ENCODE measurements at places on chromosomes 12 and 14.
A peak's percentile ranks its signal among the peaks of the same experiment; 100 is the strongest.

DNA sequence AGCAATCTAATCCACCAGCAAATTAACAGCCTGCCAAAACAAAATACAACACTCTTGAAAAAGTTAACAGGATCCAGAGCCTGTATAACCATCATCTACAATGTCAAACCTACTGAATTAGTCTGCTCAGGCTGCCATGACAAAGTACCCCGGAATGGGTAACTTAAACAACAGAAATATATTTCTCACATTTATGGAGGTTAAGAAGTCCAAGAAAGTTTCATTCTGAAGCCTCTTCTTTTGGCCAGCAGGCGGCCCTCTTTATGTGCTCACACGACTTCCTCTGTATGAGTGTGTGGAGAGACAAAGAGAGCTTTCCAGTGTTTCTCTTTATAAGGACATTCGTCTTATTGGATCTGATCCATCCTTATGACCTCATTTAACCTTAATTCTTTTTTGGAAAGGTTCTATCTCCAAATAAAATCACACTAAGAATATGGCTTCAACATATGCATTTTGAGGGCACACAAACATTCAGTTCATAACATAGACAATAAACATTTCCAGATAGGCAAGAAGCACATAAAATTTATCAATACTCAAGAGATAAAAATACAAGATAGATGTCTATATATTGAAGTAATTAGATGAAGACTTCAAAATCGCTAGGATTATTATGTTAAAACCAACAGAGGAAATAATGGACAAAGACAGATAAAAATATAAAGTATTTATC lies 5.9 kb upstream of the RERG start:
- peak; percentile 33 for DNase-seq

DNA sequence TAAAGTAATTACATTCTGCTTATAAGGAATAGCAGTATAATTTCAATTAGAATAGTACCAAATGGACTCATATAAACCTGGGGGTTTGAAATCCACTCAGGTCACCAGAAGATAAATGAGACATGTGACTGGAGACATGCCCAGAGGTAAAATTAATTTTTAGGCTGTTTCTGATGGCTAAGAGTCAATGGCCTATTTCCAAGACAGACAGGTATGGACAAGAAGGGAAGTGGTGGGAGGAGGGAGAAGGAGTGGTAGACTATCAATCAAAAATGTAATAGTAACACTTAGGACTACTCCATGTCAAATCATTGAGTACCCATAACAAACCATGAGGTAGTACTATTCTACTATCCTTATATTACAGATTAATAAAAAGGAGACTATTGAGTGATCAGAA lies 544.0 kb downstream of the GALC start:
- DNase-seq, result no peak

GRCh38 chr14:56659378-56659777 lies 79.8 kb downstream of the TMEM260 start:
- DNase-seq, result no peak

DNA sequence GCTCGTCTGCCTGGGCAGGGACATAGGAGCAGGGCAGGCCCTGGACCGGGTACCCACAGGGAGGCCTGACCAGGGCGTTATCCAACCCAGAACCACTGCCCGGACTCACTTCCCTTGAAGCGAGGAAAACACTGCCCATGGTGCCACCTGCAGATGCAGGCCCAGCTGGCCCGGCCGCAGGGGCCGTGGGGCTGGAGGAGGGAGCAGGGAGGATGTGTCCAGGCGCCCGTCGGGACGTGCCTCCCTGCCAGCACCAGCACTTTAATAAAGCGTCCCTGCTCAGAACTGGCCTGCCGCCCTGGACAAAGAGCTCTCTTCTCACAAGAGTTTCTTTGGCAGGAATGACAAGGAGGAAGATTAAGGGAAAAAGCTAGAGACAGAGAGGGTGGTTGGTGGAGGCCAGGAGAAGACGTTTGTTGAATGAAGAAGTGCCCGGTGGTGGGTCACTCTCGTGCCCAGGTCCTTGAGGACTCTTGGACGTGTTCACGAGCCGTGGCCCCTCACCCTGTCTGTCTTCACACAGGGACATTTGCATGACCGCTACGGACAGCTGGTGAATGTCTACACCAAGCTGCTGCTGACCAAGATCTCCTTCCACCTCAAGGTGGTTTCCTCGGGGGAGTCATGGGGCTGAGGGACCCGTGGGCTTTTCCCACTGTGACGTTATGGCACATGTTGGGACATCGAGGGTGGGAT lies 14.2 kb downstream of the HIP1R start:
- DNase-seq, result no peak

DNA sequence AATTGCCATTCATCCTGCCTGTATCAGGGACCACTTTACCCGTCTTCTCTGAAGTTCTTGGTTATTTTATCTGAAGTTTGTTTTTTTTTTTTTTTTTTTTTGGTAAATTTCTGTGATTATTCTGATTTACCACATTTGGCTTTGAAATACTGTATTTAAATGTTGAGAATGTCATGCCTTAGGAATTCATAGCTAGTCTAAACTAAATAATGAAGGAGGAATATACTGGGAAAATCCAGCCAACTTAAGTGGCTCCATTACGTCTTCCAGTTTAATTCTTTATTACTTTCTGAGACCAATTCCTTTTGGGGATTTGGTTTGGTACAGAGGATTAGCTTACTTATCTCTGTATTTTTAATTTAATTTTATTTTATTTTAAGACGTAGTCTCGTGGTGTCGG lies 60.3 kb upstream of the KCNMB4 start:
- DNase-seq, result no peak

GRCh38 chr12:26810330-26810729 lies 22.7 kb downstream of the ITPR2 start:
- no peak for DNase-seq

- no peak for DNase-seq
These were observed 26.9 kb downstream of the MAPKAPK5 start for GRCh38 chr12:111868676-111869588.

- DNase-seq, result no peak
These were observed 138.1 kb upstream of the PLXNC1 start for GRCh38 chr12:94010307-94010706.

DNA sequence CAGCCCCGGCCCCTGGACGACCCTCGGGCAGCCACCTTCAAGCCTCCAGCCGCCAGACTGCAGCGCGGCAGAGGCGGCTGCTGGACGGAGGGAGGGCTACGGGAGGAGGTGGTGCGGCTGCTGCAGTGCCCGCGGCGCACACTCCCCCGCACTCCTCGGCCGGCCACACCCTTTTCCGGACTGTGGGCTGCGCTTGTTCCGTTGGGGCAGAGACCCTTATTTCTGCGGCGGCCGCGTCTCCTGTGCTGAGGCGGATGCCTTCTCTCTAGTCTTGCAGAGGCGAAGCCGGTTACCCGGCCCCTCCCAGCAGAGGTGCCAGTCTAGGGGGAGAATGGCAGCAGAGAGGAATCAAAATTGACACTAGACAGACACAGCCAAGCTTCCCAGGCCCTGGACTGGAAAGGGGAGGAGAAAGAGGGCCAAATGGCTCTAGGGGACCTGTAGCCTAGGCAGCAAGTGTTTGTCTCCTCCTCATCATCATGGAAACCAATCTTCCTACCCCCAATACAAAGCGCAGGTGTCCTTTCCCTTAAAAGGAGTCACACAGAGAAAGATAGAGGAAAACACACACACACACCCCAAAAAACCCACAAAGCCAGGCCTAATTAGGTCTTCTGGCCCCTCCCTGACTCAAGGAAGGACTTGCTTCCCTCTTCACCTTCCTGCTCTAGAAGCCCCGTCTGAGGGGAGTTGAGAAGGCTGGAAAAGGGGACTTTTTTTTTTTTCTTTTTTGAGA lies 1.3 kb downstream of the ESYT1 start:
- DNase-seq, result no peak

DNA sequence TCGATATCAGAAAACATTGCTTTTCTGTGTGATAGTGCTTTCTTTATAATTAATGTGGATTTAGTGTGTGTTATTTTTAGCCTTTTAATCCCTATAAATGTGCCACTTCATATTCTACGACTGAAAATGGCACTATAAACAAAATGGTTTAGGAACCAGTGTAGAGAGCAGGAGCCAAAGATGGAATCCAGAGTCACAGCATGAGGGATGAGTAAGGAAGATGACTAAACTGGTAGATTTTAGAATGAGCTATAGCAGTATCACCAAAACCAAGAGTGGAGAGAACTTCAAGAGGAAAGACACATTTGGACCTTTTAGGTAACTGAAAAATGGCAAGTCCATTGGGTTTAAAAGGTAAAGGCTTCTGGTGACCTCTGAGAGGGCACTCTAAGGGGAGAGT lies 887.2 kb downstream of the NRXN3 start:
- DNase-seq, result no peak

DNA sequence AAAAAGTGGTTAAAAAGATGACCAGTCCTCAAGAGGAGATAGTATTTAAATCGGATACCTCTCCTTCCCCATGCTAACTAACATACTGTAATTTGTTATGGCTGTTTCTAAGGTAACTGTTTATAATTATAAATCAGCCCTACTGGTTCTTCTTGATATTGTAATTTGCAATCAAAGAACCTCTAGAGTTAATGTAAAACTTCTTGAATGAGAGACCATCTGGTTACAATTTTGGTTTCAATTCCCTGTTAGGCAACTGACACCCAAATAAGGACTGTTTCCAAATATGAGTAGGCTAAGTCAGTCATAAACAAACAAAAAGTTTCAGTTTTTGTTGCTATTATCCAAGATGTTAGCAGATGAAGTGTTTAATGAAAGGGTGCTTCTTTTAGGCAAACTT lies 120.2 kb upstream of the DNM1L start:
- no peak for DNase-seq

DNA sequence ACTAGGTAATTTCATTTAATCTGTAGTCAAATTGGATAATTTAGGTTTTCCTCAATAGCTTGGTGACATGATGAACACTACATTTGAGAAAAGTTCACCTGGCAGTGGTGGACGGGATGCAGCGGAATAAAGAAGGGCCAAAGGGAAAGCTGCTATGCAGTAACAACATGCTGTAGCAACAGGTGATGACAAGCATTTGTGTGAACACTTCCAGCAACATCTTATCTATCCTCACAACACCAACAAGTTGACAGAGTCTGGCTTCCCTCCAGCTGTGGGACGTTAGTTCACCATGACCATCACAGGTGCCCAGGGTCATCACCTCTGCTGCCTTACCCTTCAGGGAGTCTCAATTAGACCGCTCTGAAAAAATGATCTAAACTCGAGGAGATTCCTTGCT lies 8.3 kb downstream of the DBX2 start:
- no peak for DNase-seq

- no peak for DNase-seq
These were observed 108.8 kb downstream of the KITLG start for GRCh38 chr12:88471331-88472045.

GRCh38 chr12:24138041-24138440 lies 188.6 kb upstream of the SOX5 start:
- DNase-seq, result no peak

- no peak for DNase-seq
These were observed 2.0 kb downstream of the NFKBIA start for GRCh38 chr14:35402323-35403113.

GRCh38 chr12:28248555-28249145 lies 58.4 kb downstream of the CCDC91 start:
- DNase-seq, result no peak

DNA sequence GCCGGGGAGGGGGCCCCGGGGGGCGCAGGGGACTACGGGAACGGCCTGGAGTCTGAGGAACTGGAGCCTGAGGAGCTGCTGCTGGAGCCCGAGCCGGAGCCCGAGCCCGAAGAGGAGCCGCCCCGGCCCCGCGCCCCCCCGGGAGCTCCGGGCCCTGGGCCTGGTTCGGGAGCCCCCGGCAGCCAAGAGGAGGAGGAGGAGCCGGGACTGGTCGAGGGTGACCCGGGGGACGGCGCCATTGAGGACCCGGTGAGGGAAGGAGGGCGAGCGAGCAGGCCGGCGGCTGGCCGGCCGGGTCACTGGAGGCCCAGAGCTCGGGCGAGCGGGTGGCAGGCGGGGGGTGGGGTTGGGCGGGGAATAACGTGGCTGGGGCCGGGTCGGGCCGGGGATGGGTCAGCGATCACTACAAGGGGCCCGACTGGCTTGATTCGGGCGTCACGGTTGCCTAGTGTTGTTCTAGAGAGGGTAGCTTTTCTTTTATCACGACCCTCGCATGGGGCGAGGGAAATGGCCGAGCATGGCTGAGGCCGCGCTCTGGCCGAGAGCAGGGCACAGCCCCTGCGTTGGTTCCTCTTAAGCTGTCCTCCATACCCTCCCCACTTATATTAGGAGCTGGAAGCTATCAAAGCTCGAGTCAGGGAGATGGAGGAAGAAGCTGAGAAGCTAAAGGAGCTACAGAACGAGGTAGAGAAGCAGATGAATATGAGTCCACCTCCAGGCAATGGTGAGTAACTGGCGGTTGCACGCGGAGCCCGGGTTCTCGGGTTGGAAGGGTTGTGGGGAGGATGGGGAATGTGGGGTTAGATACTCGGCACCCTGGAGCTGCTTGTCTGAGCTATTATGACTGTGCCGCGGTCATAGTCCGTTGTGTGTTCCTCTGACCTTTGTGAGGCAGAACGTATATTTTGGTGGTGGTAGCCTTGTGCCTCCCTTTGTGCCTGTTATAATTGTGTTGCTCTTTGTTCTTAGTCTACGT lies 603 bp downstream of the PABPN1 start:
- DNase-seq, result peak; percentile 21

- peak; percentile 46 for DNase-seq
These were observed 173.2 kb downstream of the SLC35F4 start for GRCh38 chr14:57692671-57693070.

- DNase-seq, result no peak
These were observed 449.4 kb downstream of the RERGL start for GRCh38 chr12:17640615-17641014.

DNA sequence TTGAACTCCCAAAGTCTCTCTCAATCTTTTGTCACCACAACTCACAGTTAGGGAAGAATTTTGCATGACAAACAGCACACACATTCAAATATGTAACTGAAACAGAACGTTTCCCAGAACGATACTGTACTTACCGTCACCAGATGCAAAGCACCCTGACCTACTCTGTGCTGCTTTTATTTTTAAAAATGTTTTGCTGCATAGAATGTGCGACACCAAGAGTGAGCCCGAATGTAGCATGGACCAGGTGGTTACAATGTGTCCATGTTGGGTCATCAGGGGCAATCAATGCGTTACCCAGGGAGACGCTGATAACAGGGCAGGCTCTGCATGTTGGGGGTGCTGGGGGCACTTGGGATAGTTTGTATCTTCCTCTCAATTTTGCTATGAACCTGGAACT lies 14.6 kb upstream of the EIF5 start:
- no peak for DNase-seq

DNA sequence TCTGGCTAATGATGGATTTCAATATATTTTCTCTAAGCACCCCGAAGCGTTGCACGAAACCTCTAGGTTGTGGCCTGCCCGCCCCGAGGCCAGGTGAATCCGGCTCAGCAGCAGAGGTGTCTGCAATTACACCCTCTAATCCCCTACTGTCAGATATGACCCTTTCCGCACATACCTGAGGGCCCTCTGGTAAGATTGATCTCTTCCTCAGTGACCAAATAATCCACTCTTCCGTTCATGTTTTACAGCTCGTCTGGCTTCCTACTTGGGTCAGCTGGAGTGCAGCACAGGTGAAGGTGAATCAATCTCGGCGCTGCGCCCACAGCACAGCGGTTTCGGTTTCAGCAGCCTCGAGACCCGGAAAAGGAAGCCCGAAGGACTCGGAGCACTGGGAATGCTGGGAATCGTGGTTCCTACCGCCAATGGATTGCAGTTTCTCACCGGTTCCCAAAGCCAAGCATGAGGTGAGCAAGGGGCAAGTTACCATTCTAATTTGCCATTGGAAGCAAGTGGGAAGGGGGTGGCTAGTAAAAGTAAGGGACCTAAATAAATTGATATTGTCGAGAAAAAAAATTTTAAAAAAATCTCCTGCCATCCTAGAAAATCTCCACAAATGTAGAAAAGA lies at the start of gene SYNJ2BP:
Gene SYNJ2BP (minus strand): TSS at position 366 of the 625 bp plus-strand sequence. CDS start 127 bp downstream, at position 239.
- DNase-seq, result peak; percentile 85

GRCh38 chr12:94806617-94807016 lies 156.3 kb upstream of the TMCC3 start:
- DNase-seq, result no peak

GRCh38 chr14:104794631-104794992 lies 936 bp downstream of the AKT1 start:
- DNase-seq, result no peak

All from NCI-H1694 (cell line).